ENCODE measurements at places on chromosomes 5 and 9. TPM values are rescaled to one million over a fixed set of nuclear protein-coding genes. Genes with fewer than 3 reads are reported as not detected.

The PCDHA9 gene
- total RNA-seq = 0.18 TPM

The PCDHB15 gene
- total RNA-seq = 0.46 TPM

The SH3GL2 gene
- not detected for total RNA-seq

The ANKRD31 gene
- 0.14 TPM for total RNA-seq

The SHOC1 gene
- under 0.01 TPM for total RNA-seq

The MAMDC4 gene
- total RNA-seq = 0.85 TPM

The HRCT1 gene
- total RNA-seq = 0.14 TPM

The PCDHB2 gene
- 1.6 TPM for total RNA-seq

The TNFAIP8 gene
- total RNA-seq = 44.8 TPM

The FGD3 gene
- not detected for total RNA-seq

The PTGR1 gene
- 115 TPM for total RNA-seq

The CNTFR gene
- under 0.01 TPM for total RNA-seq

The FAM221B gene
- not detected for total RNA-seq

The OSTF1 gene
- 39.6 TPM for total RNA-seq

The NOXA1 gene
- 0.57 TPM for total RNA-seq

The PCDH12 gene
- 0.14 TPM for total RNA-seq

The TMEM141 gene
- 57.2 TPM for total RNA-seq

The FBN2 gene
- 87.2 TPM for total RNA-seq

The FCN1 gene
- total RNA-seq = not detected

The ADAMTS2 gene
- 68.5 TPM for total RNA-seq

The ANKRD34B gene
- total RNA-seq = not detected

The SPINK5 gene
- under 0.01 TPM for total RNA-seq
